ENCODE measurements at places on chromosomes 3 and 15. TPM values are rescaled to one million over a fixed set of nuclear protein-coding genes. Genes with fewer than 3 reads are reported as not detected.

Gene ATG7
- 37.7 TPM for total RNA-seq

- H3K4me1 ChIP-seq, result no peaks in the 10 kb centered on the region
- no peak for DNase-seq
- no peak overlapping the region for H3K4me3 ChIP-seq
- H3K27ac ChIP-seq, result no peak overlapping the region
- peaks cover 7% of the 10 kb centered on the region for H3K27me3 ChIP-seq
Observed at GRCh38 chr3:44252332-44252959, 10.8 kb downstream of the TOPAZ1 start.

DNA sequence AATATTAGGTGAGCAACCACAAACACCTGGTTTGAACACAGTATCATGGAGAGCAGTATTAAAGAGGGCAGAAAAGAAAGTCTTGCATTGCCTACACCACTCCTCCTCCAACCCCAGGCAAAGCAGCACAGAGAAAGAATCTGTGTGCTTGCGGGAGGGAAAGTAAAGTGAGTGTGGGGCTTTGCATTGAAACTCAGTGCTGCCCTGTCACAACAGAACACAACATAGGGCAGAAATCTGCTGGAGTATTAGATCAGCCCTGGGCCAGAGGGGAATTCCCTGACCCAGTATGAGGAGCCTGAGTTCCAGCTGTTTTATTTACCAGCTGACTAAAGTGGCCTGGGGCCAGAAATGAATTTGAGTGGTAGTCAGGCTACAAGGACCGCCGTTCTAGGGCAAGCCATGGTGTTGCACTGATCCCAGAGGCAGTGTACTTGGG lies 75.5 kb downstream of the SPATA16 start:
- H3K4me1 ChIP-seq, result no peaks in the 10 kb centered on the region

- H3K27ac ChIP-seq, result no peak overlapping the region
- H3K4me1 ChIP-seq, result peaks cover 3% of the 10 kb centered on the region
- H3K4me3 ChIP-seq, result no peak overlapping the region
- no peak for DNase-seq
Observed at GRCh38 chr3:105322570-105323273, 44.0 kb upstream of the ALCAM start.

- H3K27ac ChIP-seq, result no peak overlapping the region
- H3K4me3 ChIP-seq, result no peak overlapping the region
- H3K4me1 ChIP-seq, result peaks cover 11% of the 10 kb centered on the region
- peaks cover 28% of the 10 kb centered on the region for H3K27me3 ChIP-seq
Observed at GRCh38 chr3:46335541-46335940, 18.4 kb upstream of the CCR2 start.

DNA sequence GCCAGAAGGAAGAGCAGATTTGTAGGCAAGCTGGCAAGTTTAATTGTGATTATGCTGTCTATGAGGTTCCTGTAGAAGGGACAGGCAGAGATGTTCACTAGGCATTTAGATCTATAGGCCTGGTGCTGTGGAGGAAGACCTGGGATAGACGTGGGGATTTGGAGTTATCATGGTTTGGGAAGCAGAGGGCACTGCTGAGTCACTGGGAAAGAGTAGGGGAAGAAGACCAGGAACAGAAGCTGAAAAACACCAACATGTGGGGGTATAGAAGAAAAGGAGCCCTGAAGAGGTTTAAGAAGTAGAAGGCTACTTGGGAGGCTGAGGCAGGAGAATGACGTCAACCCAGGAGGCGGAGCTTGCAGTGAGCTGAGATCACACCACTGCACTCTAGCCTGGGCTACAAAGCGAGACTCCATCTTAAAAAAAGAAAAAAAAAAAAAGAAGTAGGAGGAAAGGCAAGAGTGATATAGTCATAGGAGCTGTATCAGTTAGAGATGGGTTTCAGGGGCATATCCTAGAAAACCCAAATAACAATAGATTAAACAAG lies 19.3 kb downstream of the GRK7 start:
- DNase-seq, result no peak
- H3K27ac ChIP-seq, result no peak overlapping the region
- no peaks in the 10 kb centered on the region for H3K36me3 ChIP-seq
- H3K27me3 ChIP-seq, result no peaks in the 10 kb centered on the region
- H3K4me3 ChIP-seq, result no peak overlapping the region
